ENCODE measurements at places on chromosomes 2 and 18. TPM values are rescaled to one million over a fixed set of nuclear protein-coding genes. Genes with fewer than 3 reads are reported as not detected.

- peaks cover 26% of the 10 kb centered on the region for H3K36me3 ChIP-seq
- no peaks in the 10 kb centered on the region for H3K4me1 ChIP-seq
- DNase-seq, result peak; percentile 2
Observed at GRCh38 chr2:239595726-239596125, 194.9 kb upstream of the HDAC4 start.

GRCh38 chr2:65350651-65351056 lies 81.7 kb downstream of the SPRED2 start:
- peak overlapping the region; percentile 94 for H3K27ac ChIP-seq
- H3K36me3 ChIP-seq, result peaks cover 10% of the 10 kb centered on the region
- DNase-seq, result no peak
- peak overlapping the region; percentile 50 for H3K4me3 ChIP-seq
- peaks cover 63% of the 10 kb centered on the region for H3K4me1 ChIP-seq

The RGPD4 gene
- 0.12 TPM for total RNA-seq

The LRP2 gene
- total RNA-seq, result not detected

DNA sequence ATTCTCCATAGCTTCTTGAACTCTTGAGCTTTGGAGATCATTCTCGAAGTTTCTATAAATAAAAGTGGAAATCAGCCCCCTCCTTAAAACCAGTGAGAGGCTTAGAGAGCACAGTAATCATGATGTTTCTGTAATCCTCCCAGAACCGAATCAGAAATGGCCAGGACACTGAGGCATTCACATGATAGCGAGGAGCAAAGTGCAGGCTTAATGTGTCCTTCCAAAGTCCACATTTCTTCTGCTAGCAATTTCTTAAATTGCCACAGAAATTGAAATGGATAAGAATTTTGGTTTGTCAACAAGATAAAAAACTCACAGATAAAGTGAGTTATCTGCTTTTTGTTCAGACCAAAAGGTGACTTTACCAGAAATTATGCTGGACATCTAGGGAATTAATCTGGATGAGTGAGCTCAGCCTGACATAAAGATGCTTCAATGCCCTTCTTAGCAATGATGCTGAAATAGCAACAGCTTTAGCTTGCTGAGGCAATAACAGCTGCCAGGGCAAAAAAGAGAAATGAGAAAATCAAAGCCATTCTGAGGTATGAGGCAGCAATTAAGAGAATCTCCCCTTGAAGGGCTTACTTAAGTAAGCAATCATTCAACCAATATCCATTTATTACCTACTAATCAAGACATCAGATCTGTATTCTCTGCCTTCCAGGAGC lies 82.4 kb upstream of the PHLPP1 start:
- H3K27me3 ChIP-seq, result no peaks in the 10 kb centered on the region
- no peak for DNase-seq
- H3K4me1 ChIP-seq, result no peaks in the 10 kb centered on the region
- no peak overlapping the region for H3K27ac ChIP-seq
- no peaks in the 10 kb centered on the region for H3K36me3 ChIP-seq

DNA sequence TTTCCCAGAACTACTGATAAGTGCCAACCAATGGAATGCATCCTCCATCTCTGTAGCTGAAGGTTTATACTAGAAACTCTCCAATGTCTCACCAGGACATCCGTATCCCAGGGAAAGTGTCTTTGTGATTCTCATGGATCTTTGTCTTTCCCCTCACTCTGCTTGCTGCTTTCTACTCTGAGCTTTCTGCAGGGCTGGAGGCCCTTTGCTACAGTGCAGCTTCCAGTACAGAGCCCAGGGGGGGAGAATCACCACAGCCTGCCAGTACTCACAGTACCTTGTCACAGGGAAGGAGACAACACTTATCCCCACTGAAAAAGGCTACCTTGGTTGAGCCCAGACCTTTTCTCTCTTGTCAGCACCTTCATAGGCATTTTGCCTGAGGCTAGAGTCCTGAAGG lies 627.0 kb downstream of the CNTNAP5 start:
- no peaks in the 10 kb centered on the region for H3K36me3 ChIP-seq
- H3K27ac ChIP-seq, result no peak overlapping the region
- no peak overlapping the region for H3K4me3 ChIP-seq
- no peak for DNase-seq

DNA sequence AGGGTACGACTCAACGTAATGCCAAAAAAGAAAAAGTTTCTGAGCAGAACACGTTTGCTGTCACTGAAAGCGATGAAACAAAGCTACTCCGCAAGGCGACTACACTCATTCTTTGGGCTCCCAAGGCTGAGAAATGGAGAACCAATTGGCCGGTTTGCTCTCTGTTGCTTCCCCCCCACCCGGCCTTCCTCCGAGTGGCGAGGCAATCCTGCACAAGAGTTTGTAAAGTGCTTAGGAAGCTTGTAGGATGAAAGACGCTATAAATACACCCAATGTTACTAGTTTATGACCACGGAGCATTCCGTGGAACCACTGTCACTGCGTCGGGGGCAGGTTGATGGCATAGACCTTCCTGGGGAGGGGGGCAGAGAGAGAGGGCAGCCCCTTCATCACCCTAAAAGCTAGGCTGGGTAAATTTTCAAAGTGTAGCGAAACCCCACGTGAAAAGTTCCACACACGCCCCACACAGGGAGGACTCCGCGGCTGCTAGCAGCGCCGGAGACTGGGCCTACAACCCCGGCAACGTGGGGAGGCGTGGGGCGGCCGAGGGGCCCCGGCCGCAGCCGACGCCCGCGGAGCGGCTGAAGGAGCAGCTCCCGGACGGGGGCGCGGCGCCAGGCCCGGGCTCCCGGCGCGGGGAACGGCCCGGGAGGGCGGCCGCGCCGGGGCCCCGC lies 915 bp downstream of the CUL3 start:
- H3K4me1 ChIP-seq, result peaks cover 10% of the 10 kb centered on the region
- peak; percentile 47 for DNase-seq
- H3K4me3 ChIP-seq, result peak overlapping the region; percentile 99
- peaks cover 7% of the 10 kb centered on the region for H3K27me3 ChIP-seq
- H3K27ac ChIP-seq, result peak overlapping the region; percentile 97
